CD4-positive, CD25-positive, alpha-beta regulatory T cell (primary cell): ENCODE measurements at places on chromosomes 13 and 19. TPM values are rescaled to one million over a fixed set of nuclear protein-coding genes. Genes with fewer than 3 reads are reported as not detected.

Gene ZNF443
- polyA plus RNA-seq = 0.43 TPM

Gene TLE6
- not detected for polyA plus RNA-seq

Gene CCDC70
- polyA plus RNA-seq = not detected

Gene ZIC2
- polyA plus RNA-seq = not detected

Gene ZNF878
- polyA plus RNA-seq = not detected

Gene ZNF304
- polyA plus RNA-seq = 3.1 TPM

Gene C19orf18
- polyA plus RNA-seq = not detected

Gene GDF15
- polyA plus RNA-seq = not detected

Gene ZNF69
- polyA plus RNA-seq = 0.86 TPM

Gene ZNF571
- polyA plus RNA-seq = 5.8 TPM

Gene KIR2DL1
- polyA plus RNA-seq = not detected

Gene CLDND2
- 0.41 TPM for polyA plus RNA-seq

Gene IGFL1
- polyA plus RNA-seq = not detected

Gene CASP14
- polyA plus RNA-seq = not detected

Gene KLK11
- polyA plus RNA-seq = not detected

Gene CGB8
- not detected for polyA plus RNA-seq

Gene CD79A
- polyA plus RNA-seq = 15.9 TPM

Gene KIR3DL1
- 0.15 TPM for polyA plus RNA-seq

Gene C19orf33
- polyA plus RNA-seq = not detected

Gene HS6ST3
- not detected for polyA plus RNA-seq

Gene PGLYRP2
- not detected for polyA plus RNA-seq

Gene YJEFN3
- polyA plus RNA-seq = not detected

Gene CEACAM5
- polyA plus RNA-seq = not detected

Gene ZNF382
- polyA plus RNA-seq = 9.0 TPM

Gene ZBTB45
- 4.2 TPM for polyA plus RNA-seq

Gene PSG7
- not detected for polyA plus RNA-seq

Gene MBD3L2
- polyA plus RNA-seq = not detected

Gene ZNF492
- 0.20 TPM for polyA plus RNA-seq

Gene LYPD5
- not detected for polyA plus RNA-seq

Gene SLC6A16
- 0.81 TPM for polyA plus RNA-seq

Gene TMEM91
- polyA plus RNA-seq = 7.5 TPM

Gene TMPRSS9
- not detected for polyA plus RNA-seq

Gene SIGLEC14
- 0.18 TPM for polyA plus RNA-seq

Gene ZNF208
- polyA plus RNA-seq = 1.3 TPM

Gene ZNF557
- polyA plus RNA-seq = 7.2 TPM

Gene LSR
- 49.9 TPM for polyA plus RNA-seq

Gene PSG3
- polyA plus RNA-seq = not detected

Gene MYO1F
- 45.3 TPM for polyA plus RNA-seq

Gene ZNF681
- 2.9 TPM for polyA plus RNA-seq

Gene SMIM44
- polyA plus RNA-seq = not detected

Gene CBLC
- polyA plus RNA-seq = not detected

Gene CPAMD8
- not detected for polyA plus RNA-seq

Gene TMEM145
- polyA plus RNA-seq = not detected

Gene ODAD3
- not detected for polyA plus RNA-seq

Gene LYPD4
- polyA plus RNA-seq = not detected

Gene FXYD7
- polyA plus RNA-seq = 4.9 TPM

Gene CSNK1G2
- polyA plus RNA-seq = 17.9 TPM

Gene TLE2
- 4.2 TPM for polyA plus RNA-seq

Gene CFAP97D2
- polyA plus RNA-seq = not detected
